ENCODE measurements at places on chromosomes 5 and 9.

- DNase-seq, result no peak
These were observed 294.6 kb downstream of the BNC2 start for GRCh38 chr9:16575986-16576245.

GRCh38 chr5:15558240-15558639 lies 58.3 kb downstream of the FBXL7 start:
- DNase-seq, result no peak

DNA sequence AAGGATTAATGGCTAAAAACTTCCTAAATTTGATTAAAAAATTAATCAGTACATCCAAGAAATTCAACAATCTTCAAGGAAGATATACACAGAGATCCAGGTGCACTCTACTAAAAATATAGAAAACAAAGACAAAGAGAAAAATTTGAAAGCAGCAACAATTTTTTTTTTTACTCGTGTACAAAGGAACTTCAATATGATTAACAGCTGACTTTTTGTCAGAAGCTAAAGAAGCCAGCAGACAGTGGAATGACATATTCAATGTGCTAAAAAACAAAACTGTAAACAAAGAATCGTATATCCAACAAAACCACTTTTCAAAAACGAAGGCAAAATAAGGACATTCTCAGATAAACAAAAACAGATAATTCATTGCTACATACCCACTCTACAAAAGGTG lies 234.6 kb downstream of the FSTL4 start:
- DNase-seq, result no peak

DNA sequence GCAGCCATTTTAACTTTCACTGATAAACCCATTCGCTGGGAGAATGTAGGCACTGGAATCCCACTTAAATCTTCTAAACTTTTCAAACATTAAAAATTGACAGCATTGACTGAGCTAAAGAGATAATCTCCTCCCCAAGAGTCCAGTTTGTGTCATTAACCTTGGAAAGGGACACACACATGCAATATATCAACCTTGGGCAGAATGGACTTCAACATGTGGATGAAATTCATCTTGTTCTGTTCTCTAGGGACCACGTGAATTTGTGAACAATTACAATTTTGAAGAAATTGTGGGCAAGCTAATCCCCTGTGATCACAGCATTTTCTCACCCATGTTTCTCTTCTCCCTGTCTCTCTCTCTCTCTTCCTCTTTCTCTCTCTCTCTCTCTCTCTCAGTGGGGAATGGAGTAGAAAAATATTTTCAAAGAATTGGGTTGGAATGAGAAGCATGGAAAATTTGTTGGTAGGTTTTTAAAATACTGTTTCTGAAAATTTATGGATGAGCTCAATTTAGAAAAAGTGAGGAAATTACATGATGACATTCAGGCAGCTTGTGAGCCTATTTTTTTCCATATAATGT lies 553.7 kb downstream of the EBF1 start:
- no peak for DNase-seq

GRCh38 chr5:140497897-140498296 lies 49.6 kb upstream of the EIF4EBP3 start:
- no peak for DNase-seq

DNA sequence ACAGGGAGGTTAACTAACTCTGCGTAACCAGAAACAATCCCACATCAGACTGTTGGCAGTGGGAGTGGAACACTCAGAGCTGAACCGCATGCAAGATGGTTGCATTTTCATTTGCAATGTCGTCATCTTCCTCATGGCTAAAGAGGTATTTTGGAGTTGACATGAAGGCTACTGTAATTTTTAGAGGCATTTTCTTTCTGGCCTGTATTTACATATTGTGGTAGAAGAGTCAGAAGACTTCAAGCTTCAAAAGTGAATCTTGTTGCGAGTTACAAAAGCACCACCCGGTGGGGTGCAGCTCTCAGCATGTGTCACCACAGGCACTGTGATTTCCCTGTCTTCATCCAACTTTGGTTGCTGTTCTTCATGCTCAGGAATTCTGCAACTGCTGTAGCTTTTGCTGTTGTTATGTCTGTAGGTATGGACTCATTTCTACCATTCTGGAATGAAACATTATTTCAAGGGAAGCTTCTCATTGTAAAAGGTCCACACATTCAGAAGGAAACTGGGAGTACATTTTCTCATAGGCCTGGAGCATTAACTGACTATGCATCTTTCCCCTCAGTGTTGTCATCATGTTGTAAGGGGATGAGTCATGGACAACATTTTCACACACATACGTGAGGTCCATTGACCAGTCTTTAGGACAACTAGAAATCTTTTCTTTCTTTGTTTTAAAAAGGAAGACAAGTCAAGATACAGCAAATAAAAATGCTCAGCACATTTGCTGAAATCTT lies 35.4 kb upstream of the GDNF start:
- DNase-seq, result no peak

DNA sequence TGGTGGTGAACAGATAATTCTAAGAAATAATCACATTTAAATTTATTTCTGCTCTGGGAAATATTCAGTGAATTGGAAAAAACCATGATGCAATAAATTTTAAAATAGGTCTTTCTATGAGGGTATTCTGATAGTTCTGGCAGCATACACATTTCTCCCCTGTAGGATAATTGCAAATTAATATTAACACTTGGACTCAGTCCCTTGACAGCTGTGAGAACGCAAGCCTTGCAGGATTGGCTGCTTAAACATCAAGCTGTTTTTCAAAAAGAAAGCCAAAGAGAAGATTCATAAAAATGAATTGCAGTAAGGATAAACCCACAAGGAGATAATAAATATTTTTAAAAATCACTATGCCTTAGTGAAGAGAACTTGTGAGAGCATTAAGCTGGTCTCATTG lies 180.0 kb downstream of the MTRR start:
- no peak for DNase-seq

- peak; percentile 77 for DNase-seq
These were observed at the start of gene ABO for GRCh38 chr9:133275105-133276000. Gene ABO, minus strand, starts transcription at chr9:133275201.

DNA sequence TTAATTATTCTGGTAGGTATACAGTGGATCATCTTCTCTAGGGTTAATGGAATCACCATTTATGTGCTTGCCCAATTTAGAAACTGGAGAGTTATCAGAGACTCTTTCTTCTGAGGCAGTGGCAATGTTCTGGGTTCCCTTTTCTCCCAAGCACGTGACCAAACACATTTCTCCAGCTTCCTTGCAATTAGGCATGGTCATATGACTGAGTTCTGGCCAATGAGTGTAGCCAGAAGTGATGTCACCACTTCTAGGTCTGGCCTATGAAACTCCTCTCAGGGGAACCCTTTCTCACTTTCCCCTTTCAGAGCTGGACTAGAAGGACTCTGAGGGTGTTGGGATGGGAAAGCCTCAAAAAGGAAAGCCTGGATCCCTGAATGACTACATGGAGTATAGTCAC lies 172.0 kb downstream of the NSG2 start:
- DNase-seq, result no peak

- DNase-seq, result no peak
These were observed 347.6 kb downstream of the PTPRD start for GRCh38 chr9:10265153-10265631.

- DNase-seq, result no peak
These were observed 7.6 kb upstream of the AK3 start for GRCh38 chr9:4748612-4749011.

DNA sequence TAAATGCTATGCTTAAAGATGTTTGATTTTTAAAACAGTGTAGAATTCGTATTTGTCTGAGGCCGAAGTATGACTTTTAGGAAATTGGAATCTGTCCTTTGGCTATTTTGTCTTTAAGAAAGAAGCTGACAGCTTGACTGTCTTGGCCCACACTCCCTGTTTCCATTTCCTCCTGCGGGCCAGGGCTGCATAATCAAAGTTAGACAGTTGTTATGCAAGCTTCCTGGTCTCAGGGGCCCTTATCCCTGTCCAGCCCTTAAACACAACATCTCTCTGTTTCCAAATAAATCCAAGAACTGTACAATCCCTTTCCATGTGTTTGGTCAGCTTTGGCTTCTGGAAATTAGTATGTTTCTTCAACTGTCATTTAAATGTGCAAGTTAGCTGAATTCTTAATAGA lies 54.6 kb upstream of the ECM2 start:
- no peak for DNase-seq

DNA sequence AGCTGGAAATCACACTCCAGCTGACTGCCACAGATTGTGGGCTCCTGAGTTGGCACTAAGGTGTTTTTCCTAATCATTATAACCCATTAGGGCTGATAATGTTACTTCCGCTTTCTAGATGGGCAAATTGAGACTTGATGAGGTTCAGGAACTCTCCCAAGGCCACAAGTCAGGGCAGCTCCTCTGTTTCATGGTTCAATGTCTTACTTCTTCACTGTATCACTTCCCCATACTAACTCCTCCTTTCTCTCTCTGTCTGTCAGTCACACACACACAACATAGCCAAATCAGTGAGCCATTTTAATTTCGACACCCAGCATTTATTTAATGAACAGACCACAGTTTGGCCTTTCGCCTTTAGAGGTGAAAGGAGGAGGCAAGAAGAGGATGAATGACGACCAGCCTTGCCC lies 17.8 kb upstream of the TRAF1 start:
- no peak for DNase-seq

GRCh38 chr9:81588148-81588871 lies 101.0 kb downstream of the TLE1 start:
- peak; percentile 86 for DNase-seq

DNA sequence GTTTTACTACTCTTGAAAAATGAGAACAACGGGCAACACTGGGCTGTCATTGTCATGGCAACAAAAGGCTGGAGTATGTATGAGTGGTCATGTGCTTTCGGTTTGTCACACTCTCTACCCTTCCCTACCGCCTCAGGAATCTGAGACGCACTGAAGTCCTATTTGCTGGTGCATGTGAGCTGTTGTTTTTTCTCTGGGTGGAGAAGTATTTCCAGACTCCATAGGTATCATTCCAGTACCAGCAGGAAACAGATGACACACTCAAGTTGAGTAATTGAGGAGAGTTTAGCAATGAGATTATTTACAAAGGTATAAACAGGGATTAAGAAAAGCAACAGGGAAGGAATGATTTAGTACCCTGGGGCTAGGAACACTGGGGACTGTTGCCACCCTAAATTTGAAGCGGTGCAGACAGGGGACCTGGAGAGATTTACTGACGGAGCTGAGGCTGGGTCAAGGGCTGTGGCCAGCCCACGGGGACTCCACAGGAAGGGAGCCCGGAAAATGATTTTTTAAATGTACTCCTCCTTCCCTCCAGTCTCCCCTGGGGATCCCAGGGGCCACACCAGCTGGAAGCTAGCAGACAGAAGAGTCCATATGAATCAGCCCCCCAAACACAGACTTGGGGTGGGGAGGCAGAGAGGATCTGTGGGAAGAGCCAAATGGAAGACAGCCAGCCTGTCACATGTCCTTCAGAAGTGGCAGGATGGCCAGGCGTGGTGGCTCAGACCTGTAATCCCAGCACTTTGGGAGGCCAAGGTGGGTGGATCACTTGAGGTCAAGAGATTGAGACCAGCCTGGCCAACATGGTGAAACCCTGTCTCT lies 13.2 kb upstream of the ZBTB43 start:
- peak; percentile 94 for DNase-seq

DNA sequence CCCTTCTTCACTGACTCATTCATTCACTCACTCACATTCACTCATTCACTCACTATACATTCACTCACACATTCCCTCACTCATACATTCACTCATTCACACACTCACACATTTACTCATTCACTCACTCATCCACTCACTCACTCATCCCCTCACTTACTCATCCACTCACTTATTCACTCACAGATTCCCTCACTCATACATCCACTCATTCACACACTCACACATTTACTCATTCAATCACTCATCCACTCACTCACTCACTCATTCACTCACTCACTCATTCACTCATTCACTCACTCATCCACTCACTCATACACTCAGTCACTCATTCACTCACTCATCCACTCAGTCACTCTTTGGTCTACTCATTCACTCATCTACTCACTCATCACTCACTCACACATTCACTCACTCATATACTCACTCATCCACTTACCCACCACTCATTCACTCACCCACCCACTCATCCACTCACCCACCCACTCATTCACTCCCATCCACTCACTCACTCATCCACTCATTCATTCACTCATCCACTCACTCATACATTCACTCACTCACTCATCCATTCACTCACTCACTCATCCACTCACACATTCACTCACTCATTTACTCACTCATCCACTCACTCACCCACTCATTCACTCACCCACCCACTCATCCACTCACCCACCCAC lies 27.2 kb downstream of the WNK2 start:
- DNase-seq, result no peak

GRCh38 chr9:89528540-89528939 lies 30.6 kb upstream of the SEMA4D start:
- DNase-seq, result no peak

DNA sequence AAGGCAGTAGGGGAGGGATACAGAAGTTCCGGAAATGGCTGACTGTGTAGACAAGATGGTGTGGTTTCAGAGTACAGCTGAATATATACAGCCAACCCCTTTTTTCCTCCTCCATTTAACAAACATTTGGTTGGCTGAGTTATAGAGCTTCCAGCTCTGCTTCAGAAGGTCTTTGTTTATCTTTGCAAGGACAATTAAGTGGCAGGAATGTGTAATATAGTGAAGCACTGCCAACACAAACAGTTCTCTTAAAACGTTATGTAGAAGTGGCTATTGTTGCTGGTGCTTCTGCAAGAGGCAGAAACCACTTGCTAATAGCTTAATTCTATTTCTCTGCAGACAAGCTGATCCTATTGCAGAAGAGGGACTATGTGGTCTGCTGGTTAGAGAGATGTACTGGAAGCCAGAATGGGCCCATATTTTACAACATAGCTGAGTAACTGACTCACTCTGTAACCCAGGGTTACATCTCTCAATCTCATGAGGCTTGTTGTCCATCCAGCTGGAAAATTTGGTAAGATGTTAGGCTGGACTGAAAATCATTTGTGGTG lies 62.7 kb upstream of the OSMR start:
- peak; percentile 64 for DNase-seq

DNA sequence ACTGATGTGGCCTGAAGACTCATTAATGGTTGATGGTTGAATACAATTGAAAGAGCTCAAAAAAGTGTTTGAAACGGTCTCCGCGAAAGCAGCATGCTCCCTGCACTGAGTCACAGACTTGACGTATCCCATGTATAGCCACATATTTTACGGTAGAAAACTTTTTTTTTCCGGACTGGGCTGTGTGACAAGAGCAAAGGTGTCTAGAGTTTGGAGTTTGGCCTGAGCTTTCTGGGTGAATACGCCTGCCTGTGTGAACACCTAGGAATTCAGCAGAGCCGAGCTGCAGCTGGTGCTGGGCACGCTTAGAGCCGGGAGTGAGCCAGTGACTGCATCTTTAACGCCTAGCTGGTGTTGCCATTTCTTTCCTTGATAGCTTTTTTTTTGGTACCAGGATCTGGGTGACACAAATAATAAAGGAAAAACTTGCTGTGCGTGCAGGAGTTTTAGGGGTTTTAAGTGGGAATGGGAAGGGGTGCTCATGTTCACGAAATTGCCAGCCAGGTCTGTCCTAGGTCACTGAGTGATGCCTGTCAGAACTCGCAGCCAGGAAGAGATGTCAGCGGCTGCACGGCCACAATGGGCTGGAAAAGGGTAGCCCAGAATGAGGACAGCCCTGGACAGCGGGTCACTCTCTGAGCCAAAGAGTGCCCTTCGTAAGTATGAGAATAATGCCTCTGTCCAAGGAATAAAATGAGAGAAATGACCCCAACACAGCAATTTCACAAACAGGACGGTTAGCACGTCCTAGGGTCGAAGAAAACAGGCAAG lies 51.7 kb downstream of the PSMB7 start:
- DNase-seq, result no peak

- no peak for DNase-seq
These were observed 303.0 kb downstream of the PARP8 start for GRCh38 chr5:50969151-50970031.

Data from osteoblast (primary cell).